ENCODE measurements at places on chromosomes 16 and 17.
A peak's percentile ranks its signal among the peaks of the same experiment; 100 is the strongest.

DNA sequence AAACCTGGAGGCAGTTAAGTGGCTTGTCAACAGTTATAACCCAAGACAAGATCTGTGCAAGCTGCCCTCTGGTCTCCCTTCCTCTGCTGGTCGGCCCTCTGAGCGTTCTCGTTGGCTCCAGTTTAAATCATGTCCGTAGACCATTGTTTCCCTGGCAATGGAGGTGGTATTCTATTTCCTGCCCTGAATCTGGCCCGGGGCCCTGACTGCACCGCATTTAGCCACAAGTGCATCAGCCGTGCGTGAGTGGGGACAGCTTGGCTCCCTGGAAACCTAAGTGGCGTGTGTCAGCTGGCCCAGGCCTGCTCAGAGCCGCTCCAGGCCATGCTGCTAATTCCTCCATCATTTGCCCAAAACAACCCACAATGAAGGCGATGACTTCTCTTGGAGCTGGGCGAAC, 15.0 kb upstream of the MYLK3 start:
- no peak for DNase-seq

DNA sequence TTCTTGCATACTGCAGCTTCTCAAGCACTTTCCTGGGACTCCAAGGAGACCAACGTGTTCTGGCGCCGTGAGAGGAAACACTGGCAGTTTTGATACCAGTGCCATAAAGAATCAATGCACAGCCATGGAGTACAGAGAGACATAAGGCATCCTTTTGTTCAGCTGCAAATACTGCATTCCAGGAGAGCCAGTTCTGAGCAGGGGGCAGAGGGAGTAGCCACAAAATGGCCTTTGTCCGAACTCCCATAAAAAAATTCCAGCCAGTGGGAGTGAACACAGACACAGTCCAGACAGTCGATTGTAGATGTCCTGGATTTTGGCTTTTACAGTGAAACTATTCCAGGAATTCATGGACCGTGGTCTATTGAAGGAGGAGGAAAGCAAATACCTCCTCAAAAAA, 36.2 kb upstream of the TEKT3 start:
- DNase-seq: no peak

DNA sequence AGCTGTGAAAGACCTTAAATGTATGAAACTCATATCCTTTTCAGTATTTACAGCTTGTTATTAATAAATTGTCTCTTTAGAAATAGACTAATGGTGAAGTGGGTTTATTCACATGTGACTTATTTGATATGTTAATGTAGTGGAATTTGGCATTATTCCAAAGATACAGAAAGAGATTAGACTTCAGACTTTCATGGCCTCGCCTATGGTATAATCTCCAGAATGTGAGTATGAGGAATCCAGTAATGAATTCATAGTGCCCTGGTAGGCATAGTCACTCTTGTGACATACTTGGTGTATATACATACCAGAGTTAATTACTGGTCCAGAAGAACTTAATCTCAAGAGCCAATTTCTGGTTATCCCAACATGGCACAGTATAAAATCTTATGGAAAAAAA, 72.7 kb downstream of the OMG start:
- no peak for DNase-seq

DNA sequence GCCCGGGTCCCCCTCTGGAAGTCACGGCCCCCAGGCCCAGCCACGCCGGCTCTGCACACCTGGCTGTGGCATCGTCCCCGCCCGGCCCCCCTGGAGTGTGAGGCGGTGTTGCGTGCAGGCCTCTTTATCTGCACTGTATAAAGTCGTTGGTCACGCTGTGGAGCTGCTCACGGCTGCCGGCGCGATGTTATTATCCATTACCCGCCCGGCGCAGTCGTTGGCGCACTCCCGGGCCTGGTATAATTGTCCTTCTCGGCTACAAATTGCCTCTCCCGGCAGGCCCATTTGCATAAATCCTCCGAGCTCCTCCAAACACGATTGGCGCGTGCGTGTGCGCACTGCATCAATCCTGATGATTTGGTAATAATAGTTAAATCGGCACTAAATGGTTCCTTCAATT, 57.8 kb downstream of the BAHCC1 start:
- DNase-seq: no peak

GRCh38 chr17:64063766-64064224, 43.4 kb upstream of the ICAM2 start:
- peak; percentile 7 for DNase-seq
